ENCODE measurements at places on chromosomes 7 and 10.

DNA sequence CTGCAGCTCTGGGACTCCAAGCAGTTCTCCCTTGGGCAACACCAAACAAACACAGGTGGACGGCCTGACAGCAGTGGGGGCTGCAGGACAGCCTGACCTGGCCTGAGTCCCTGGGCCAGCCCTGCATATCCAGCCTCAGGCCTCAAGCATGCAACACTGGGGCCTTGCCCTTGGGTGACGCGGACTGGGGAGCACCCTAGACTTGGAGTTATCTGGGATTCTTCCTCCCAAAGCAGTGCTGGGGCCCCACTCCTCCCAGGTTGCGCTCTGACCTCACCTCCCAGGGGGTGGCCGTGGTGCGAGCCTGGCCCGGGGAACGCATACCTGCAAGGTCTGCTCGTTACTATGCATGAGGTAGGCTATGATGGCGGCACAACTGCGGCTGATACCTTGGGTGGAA lies 6.2 kb upstream of the TMEM120A start:
- no peak for DNase-seq

- DNase-seq = no peak
These were observed 13.9 kb downstream of the PRSS2 start for GRCh38 chr7:142784716-142785115.

DNA sequence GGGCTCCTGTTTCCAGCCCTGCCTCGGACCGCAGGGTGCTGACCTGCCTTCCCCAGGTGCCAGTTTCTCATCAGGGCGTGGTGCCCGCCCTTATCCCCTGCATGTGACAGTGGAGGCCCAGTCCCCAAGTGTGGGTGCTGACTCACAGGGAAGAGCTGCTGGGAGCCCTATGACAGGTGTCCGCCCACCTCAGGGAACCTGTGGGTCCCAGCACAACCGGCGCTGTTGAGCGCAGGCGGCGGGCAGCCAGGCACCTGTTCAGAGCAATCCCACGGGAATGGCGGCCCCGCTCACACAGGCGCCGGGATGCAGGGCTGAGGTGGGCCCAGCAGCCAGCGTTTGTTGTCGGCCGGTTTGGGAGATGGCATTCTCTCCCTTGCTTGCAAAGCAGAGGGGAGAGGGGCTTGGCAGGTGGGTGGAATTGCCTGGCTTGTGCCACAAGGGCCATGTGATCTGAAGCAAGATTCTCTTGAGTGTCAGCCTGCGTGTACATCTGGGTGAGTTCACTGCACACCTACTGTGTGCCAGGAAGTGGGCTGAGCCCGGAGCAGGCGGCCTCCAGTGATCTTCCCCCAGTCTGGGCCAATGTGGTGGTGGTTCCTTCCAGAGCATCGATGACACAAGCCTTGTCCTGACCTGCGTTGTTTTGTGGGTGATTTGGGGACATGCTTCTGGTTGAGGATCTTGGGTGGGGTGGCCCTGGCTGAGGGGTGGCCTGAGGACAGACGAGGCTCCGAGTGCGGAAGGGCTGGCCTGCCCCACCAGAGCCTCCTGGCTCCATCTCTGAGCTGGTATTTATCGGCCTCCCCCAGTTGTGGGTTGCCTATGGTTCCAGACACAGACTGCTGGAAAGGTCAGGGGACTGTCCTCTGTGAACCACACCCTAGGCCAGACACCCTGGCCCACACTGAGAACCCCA lies 2.4 kb downstream of the PWWP2B start:
- DNase-seq = no peak

DNA sequence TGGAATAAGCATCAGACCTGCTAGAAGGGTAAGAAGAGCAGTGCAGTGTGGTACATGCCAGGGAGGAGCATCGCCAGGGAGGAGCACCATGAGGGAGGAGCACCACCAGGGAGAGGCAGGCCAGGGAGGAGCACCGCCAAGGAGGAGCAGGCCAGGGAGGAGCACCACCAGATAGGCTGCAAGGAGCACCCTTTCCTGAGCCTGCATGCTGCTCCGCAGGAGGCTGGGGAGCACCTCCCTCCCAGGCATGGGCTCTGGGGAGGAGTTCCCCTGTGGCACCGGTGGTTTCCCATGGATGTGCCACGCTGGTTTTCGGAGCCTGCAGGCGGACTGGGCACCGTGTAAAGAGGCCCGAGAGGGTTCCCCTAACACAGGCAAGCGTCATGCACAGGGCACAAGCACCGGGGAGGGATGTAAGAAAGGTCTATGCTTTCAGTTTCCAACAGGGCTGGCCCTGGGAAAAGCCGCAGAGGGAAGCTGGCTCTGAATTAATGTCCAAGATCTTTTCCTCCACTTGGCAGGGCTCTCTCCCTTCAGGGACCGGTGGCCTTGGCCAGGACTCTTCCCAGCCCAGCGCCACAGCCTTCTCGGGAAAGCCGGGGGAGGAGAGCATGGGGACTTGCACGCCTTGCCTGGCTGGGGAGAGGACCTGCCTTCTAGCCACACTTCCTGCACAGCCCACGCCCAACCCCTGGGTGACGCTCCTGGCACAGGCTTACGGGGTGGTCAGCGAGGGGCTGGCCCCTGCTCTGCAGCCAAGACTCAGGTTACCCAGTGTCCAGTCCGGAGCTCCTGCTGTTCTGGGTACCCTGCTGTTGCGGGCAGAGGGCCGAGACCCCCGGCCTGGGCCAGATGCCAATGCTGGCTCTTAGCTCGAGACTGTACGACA lies 11.5 kb upstream of the GPER1 start:
- DNase-seq = no peak

DNA sequence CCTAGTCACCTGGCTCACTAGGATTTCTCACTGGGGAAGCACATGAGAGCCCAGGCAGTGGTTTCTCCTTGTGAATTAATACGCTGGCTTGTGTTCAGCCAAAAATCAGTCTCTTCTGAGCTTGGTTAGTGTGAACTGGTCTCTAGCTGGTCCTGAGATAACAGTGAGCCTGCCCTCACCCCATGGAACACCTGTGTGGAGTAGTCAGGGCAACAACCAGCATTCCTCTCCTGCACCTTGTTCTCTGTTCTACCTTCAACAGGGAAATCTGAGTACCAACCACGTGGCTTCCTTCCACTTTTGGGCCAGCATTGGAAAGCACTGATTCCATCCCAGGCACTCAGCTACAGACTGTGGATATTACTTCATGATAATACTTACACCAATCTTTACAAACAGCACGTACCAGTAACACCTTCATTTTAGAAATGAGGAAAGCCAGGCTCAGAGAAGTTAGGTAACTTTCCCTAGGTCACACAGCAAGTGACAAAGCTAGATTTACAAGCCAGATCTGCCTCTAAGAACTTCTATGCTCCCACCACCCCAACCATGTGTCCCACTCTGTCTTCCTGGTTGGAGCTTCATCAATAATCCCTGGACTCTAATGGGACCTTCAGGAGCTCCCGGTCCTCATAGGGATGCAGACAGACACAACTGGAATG lies 106.6 kb downstream of the GRID1 start:
- DNase-seq = no peak

GRCh38 chr7:28919510-28919909 lies 38.6 kb downstream of the TRIL start:
- no peak for DNase-seq

- no peak for DNase-seq
These were observed 57.4 kb downstream of the CHST15 start for GRCh38 chr10:124035928-124036558.

- peak; percentile 19 for DNase-seq
These were observed 33.3 kb upstream of the KDM7A start for GRCh38 chr7:140209866-140210609.

DNA sequence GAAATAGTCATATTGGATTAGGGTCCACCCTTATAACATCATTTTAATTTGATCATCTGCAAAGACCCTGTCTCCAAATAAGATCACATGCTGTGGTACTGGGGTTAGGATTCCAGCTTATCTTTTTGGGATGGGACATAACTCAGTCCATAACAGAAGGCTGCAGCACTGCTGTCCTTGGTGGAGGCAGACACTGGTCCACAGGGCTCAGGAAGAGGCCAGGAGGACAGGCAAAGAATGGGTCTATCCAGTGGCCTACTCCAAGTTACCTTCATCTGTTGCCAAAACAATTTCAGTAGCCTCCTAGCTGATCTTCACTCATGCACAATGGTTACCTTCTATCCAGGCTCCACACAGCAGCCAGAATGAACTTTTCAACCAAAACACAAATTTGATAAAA lies 387.0 kb downstream of the GRID1 start:
- DNase-seq = no peak

- DNase-seq = no peak
These were observed 72.0 kb downstream of the VWA2 start for GRCh38 chr10:114311023-114311422.

DNA sequence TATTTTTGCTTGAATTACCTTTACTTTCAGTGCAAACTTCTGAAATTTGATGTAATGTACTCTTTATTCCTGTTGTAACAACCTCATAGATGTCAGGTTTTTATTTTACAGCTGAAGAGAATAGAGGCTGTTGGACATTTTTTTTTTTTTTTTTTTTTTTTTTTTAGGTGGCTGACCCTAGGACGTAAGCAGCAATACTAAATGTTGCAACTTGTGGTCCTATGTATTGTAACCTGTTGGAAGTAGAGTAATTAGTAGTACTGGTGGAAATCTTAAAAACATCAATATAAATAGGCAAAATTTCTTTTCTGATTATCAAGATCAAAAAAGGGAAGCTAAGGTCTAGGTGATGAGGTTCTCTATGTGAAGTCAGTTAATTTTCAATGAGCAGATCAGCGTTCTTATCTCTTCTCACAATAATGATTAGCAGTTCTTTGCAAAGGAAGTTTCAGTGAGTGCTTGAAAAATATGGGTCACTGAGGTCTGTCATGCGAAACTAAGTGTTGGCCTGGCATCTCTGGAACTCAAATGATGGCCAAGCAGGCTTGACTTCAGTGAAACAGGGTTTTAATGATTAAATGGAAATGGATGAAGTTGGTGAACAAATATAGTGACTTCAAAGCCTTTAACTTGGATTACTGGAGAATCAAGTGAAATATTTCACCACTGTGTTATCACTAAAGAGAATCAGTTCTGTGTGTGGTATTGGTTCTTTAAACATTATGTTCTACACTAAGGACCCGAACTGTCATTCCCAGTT lies 42.7 kb downstream of the BICC1 start:
- DNase-seq = no peak

GRCh38 chr10:32906595-32906994 lies 51.4 kb downstream of the ITGB1 start:
- no peak for DNase-seq
